Cortex of kidney (tissue), 1 donor: ENCODE measurements at places on chromosomes 13 and 19.

DNA sequence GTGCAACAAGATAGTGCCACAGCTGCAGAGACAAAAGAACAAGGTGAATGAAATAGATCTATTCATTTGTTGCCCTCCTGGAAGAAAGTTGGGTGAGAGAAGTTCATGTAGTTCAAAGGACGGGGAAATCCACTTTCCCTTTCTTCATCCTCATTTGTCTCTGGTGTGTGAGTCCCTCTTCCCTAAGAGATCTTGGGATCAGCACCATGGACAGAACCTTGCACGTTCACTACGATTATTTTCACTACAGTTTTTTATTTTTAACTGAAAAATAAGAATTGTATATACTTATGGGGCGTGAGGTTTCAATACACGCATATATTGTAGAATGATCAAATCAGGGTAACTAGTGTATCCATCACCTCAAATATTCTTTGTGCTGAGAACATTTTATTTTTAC lies 29.2 kb downstream of the NLRP5 start:
- DNase-seq = no peak

DNA sequence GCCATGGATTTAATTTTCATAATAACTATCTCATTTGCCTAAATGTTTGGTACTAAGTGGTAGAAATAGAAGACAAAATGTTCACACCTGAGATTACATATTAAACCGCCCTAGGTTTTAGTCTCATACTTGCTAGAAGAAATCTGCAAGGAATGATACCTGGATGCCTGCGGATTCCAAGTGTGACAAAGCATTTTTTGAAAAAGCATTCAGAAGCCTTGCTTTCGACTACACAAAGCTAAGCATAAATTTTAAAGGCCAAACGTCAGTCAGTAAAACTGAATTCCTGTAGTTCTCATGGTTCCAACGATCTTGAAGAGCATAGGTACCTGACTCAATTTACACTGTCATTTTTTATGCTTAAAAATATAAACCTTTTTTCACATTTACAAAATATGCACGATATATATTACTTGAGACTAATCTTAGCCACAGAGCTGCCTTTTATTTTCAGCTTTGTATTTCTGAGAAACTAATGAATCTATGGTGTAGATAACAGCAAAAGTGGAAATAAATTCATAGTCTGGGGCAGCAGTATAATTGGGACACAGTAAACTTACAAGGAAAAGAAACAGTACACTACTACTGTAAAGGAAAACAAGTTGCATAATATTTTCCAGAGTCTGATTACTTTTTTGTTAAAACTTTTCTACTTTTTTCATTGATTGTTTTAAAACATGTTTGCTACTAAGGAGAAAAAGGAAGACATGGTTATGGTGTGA lies 1.2 kb upstream of the LRRC63 start:
- no peak for DNase-seq

- DNase-seq = no peak
Observed at GRCh38 chr19:45483033-45483432, 13.8 kb downstream of the RTN2 start.

DNA sequence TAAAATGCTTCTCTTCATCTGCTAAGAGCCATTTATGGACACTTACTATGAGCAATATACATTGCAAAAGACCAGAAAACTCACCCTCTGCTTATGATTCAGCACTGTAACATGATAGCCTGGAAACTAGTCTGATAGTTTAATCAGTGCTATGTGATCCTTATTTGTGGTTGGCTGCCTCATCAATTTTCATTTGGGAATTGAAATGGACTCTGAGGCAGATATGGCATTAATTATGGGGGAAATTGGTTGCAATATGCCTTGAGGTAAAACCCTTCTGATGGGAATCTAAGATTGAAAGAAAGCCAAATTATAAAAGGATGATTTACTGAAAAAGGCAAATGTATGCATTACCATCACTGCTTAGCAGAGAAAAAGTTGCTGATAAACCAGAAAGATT lies 33.5 kb downstream of the FAM216B start:
- DNase-seq = no peak

DNA sequence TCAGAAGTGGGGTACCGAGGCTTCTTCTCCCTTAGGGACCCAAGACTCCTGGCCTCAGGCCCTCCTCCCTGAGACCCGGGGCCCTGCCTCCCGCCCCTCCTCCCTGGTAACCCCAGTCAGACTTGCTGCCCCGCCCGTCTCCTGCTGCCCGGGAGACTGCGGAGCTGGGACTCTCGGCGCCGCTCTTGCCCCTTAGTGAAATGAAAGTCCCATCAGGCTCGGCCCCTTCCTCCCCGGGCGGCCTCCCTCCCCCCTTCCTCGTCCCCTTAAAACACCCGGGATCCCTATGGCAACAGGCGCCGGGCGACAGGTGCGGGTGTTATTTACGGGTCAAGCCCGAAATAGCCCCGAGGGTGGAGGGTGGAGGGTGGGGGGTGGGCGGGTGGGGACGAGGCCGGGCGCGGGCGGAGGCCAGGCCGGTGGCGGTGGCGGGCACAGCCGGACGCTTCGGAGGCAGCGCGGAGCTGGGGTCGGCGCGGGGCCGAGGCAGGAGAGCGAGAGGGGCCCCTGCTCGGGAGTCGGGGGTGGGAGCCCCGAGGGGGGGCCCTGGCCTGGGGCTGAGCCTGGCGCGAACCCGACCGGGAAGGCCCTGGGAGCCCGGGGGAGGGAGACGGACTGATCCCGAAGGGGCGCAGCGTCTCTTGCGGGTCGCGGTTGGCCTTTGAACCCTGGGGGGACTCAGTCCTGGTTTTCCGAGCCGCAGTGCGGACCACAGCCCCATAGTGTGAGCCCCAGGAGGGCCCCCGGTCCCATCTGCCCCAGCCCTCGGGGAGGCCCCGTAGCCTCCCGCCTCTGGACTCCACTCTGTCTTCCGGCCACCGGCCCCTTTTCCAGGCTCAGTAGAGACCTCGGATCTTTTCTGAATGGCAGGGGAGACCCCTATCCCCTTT lies at the start of gene CACNG6:
Gene CACNG6 (plus strand): TSS at position 414 of the 890 bp plus-strand sequence. CDS start 1,241 bp downstream, outside the sequence.
- no peak for DNase-seq

- no peak for DNase-seq
Observed at GRCh38 chr13:24220086-24220703, 59.7 kb downstream of the SPATA13 start.

DNA sequence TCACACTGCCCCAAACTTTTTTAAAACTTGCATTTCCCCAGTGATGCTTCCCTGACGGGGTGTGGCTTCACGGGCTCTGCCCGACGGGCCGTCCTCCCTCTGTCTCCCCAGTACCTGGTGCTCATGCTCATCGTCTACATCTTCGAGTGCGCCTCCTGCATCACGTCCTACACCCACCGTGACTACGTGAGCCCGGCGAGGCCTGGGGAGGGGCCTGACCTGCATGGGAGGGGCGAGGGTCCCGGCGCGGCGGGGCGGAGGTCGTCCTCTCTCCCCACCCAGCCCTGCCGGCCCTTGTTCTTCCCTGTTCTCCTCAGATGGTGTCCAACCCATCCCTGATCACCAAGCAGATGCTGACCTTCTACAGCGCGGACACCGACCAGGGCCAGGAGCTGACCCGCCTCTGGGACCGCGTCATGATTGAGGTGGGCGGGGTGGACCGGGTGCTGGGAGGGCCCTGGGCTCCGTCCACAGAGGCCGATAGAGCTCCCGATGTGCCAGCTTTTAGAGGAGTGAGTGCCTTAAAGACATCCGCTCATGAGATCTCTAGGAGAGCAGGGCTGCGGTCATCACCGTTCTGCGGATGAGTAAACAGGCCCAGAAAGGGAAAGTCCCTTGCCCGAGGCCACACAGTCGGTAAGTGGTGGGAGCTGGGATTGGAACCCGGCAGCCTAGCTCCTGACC lies 6.9 kb downstream of the UPK1A start:
- no peak for DNase-seq

DNA sequence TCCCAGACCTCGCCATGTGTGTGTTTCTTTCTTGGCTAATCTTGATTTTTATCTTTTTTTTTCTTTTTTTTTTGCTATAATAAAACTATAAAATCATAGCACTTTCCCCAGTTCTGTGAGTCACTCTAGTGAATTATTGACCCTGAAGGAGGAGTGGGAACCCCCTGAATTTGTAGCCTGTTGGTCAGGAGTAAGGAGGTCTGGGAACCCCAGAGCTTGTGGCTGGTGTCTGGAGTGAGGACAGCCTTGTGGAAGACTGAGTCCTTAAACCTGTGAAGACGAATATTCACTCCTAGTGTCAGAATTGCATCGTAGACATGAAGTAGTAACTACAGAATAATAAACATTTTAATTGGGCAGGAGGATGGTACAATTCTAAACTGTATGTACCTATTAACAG lies 7.4 kb downstream of the EID2B start:
- no peak for DNase-seq

- DNase-seq = no peak
Observed at GRCh38 chr13:94411747-94412146, 67.7 kb downstream of the DCT start.

DNA sequence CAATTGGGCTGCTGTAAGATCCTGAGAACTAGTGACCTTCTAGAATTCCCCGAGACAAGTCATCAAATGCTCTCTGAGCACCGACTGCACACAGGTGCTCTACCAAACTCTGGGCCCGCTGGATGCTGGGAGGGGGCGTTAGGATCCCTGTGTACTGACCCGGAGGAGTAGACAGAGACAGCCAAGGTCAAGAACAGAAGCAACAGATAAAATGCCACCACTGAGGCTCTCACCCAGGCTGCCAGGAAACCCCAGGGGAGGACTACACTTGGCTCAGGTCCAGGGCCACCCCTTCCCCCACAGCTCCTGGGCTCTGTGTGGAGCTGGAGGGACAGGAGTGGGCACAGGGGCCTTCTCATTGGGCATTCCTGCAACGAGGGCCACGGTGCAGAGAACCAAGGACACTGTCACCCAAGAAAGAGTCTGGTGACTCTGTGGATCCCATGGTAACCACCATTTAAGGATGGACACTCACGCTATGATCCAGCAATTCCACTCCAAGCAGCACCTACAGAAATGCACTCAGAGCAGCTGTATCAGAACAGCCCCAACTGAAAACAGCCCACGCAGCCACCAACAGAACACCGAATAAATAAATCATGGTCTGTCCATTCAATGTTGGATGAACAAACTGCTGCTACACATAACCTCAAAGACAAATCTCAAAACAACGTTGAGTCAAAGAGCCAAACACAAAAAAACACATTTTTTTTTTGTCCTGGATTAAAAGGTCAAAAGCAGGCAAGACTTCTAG lies 16.8 kb upstream of the SLC35E1 start:
- no peak for DNase-seq

DNA sequence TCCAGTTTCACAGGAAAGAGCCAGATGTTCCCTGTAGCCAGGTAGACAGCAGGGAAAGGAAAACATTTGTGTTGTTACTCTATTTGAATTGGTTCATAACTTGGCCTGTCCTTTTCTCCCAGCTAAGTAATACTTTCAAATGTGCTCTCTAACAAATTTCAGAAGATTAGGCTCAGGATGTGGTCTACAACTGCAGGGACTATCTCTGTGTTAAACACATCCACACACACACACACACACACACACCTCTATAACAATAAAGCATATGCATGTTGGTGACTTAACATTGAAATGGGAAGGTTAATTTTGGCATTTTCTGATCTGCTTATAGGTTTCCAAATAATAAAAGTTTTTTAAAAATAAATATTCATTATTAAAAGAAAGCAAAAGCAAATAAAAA lies 316.0 kb upstream of the ARGLU1 start:
- no peak for DNase-seq

- no peak for DNase-seq
Observed at GRCh38 chr19:18814063-18814462, 17.7 kb upstream of the UPF1 start.

GRCh38 chr13:45595965-45596364 lies 19.6 kb downstream of the ERICH6B start:
- DNase-seq = no peak

- no peak for DNase-seq
Observed at GRCh38 chr13:41345165-41345913, 34.3 kb downstream of the NAA16 start.

DNA sequence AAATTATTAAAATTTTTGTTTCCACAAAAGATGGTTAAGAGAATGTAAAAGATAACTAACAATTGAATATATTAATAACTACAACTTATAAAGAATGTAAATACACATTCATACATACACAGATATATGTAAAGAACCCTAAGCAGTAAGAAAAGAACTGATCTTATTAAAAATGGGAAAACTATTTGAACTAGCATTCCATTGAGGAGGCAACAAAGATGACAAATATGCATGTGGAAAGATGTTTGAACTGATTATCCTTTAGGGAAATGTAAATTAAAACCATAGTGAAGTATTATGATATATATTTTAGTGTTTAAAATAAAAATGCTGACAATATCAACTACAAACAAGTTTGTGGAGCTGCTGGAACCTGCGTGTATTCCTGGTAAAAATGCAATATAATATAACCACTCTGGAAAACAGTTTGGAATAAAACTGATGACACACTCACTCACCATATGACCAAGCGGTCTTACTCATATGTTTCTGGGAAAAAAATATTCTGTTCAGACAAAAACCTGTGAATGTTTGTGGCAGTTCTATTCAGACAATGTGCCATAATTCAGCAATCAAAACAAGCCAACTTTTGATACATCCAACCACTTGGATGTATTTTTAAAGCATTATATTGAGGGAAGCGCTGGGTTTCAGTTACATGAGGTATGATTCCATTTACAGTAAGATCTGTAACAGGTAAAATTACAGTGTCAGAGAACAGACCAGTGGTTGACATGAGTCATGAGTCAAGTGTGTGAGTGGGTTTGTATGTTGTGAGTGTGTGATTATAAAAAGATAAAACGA lies 694.4 kb upstream of the SLITRK5 start:
- no peak for DNase-seq

DNA sequence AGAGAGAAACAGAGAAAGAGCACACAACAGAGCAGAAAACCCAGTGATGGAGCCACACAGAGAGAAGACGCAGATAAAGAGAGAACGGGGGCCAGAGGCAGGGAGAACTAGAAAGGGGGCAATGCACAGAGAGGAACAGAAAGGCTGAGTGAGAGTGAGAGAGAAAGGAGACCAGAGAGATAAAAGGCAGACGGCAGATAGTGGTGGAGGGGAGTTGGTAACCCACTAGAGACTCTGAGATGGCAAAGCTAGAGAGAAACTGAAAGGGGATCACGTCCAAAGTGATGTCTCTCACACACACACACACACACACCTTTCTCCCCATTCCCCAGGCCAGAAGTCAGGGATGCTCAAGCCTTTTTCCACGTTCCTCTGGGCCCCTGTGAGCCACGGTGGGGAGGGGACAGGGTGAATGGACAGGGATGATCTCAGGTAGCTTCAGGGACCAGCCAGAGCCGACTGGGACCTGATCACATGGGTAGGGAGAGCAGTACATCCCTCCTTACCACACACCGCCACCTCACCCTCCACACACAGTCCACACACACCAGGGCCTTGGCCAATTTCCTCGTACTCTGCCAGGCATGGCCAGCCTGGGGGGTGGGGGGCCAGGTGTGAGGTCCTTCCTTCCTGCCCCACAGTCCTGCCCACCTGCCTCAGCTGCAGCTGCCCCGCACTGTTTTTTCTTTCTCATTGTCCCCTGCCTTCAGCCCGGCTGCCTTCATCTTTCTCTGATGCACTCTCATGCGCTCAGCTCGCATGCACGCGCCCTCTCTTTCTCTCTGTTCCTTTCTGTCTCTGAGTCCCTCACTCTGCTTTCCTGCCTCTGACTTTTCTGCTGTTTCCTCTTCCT lies 22.5 kb upstream of the POU2F2 start:
- no peak for DNase-seq

GRCh38 chr19:4067396-4068046 lies 822 bp upstream of the ZBTB7A start:
- no peak for DNase-seq
